Hematopoietic multipotent progenitor cell (in vitro differentiated cells): ENCODE measurements at places on chromosomes 7 and 10. TPM values are rescaled to one million over a fixed set of nuclear protein-coding genes. Genes with fewer than 3 reads are reported as not detected.
A peak's percentile ranks its signal among the peaks of the same experiment; 100 is the strongest.

Gene TFEC
- 26.4 TPM for total RNA-seq

Gene TMEM139
- total RNA-seq = not detected

GRCh38 chr10:124152139-124153022 lies 59.0 kb upstream of the CHST15 start:
- peak; percentile 40 for DNase-seq

DNA sequence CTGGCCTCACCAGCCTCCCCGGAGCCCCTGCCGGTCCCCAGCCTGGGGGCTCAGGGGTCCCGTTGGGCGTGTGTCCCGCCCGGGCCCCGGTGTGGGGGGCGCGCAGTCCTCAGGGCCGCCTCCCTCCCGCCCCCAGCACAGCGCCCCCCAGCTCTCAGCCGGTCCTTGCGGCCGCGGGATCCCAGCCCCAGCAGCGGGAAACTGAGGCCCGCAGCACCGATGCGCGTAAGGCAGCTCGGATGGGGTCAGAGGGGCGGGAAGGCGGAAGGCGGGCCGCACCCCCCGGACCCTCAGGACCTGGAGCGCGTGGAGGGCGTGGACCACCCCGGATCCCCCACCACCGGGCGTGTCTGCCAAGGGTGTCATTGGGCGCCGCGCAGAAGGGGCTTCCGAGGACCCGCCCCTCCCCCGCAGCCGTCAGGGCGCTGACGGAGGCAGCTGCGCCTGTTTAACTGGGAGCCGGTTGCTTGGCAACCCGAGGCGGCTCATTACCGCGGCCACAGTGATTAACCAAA lies 14.9 kb downstream of the UNCX start:
- no peak for DNase-seq
